ENCODE measurements at places on chromosomes 6 and 20.

GRCh38 chr6:38064431-38064830 is 244.9 kb downstream of the ZFAND3 start:
- no peak for DNase-seq

DNA sequence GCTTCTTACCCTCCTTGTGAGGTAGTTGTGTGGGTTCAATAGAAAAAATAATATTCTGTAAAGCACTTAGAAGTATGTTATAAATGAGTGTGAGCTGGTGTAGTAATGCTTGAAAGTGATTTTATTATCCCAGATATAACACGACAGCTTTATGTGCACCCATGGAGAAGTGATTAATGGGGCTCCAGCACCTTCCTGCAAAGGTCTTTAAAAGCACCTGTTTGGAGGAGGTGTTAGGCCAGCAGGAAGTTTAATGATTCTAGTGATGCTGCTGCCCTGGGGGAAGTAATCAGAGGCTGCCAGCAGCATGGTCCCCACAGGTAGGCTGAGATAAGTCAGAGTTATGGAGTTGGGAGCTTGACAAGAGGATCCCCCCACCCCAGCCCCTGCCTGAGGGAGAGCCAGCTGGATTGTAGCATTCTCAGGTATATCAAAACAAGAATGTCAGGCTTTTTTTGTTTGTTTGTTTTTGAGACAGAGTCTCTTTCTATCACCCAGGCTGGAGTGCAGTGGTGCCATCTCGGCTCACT is 166.3 kb downstream of the PHACTR1 start:
- DNase-seq = no peak

- no peak for DNase-seq
Observed at GRCh38 chr6:20180935-20181334, 31.3 kb downstream of the MBOAT1 start.

DNA sequence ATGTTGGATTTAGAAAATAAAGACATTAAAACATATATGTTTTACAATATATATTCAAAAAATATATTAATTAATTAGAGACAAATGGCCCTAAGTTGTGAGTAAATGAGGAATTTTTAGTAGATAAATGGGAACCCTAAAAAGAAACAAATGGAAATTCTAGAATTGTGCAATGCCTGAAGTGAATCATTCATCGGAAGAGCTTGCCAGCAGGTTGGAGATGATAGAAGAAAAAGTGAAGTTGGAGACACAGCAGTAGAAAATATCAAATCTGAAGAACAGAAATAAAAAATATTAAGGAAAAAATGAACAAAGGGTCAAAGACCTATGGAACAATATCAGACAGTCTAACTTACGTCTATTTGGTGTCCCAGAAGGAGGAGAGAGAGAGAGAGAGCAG is 109.4 kb upstream of the NEDD9 start:
- no peak for DNase-seq

- DNase-seq = no peak
Observed at GRCh38 chr6:33417128-33417902, 592 bp downstream of the CUTA start.

GRCh38 chr20:38863024-38863851 is 57.7 kb downstream of the PPP1R16B start:
- DNase-seq = no peak

DNA sequence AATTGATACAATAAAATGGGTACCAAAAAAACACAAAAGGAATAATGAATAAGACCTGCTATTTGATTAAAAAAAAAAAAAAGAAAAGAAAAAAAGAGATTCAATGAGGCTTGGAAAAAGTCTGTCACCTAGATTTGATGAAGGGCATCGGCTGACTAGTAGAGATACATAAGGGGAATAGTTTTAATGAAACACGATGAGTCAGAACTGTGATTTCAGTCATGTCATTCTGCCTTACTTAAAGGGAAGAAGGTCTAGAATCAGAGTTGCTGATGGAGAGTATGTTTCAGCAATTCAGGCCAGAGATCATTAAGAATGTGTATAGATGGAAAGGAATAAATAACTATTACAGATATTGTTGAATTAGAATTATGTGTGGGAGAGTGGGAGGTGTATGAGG is 565.9 kb upstream of the RNF217 start:
- DNase-seq = no peak

GRCh38 chr6:109174916-109175315 is 79.6 kb downstream of the CEP57L1 start:
- DNase-seq = no peak
